ENCODE measurements at places on chromosomes 3 and 15.

GRCh38 chr3:56369914-56370313 is 98.4 kb downstream of the ERC2 start:
- DNase-seq = no peak

- DNase-seq = no peak
These were observed 106.3 kb upstream of the BOC start for GRCh38 chr3:113105093-113105449.

DNA sequence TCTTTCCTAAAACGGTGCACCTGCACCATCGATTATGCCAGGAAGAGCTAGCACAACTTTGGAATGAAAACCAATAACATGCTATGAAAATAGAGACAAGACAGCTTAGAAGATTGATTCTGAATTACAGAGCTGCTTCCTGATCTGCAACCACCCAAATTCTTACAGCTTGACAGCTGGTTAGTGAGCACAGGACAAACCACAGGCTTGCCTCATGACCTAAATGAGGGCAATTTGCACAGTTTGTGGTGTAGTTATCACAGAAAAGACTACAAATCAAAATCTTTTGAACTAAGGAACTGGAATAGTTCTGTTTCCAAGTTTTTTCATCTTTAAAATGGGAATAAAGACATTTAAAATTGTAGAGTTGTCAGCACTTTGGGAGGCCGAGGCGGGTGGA is 533.5 kb downstream of the NAALADL2 start:
- DNase-seq = no peak

DNA sequence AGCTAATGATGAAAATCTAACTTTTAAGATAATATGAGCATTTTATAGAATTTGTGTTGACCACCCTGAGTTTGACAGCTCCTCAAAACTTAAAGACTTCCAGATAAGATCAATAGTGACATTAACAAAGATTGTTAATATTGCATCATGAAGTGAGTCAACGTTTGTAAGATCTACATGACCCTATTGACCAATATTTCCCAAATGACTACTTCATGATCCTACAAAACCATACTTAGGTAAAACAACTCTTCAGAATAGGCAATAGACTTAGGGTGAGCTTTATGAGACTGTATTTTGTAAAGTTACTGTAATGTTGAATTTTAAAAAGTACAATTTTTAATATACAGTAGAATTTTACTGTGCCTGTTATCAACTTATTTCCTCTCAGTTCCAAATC is 422.7 kb upstream of the ALCAM start:
- no peak for DNase-seq

DNA sequence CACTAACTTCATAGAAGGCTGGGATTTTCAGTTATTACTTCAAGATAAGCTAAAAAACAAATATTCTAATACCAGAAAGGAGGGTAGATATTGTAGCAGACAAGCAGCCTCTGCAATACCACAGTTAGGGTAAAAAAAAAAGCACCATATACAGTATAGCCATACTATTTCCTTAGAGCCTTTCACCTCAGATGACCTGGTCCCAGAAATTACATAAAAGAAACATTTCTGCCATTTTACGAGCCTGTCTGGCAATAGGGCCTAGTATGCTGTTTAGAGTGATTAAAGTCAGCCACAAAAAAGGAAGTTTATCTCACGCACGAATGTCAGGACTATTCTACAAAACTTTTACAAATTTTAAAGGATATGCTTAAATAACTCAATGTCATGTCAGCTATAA is 1016.6 kb downstream of the PLOD2 start:
- DNase-seq = no peak

DNA sequence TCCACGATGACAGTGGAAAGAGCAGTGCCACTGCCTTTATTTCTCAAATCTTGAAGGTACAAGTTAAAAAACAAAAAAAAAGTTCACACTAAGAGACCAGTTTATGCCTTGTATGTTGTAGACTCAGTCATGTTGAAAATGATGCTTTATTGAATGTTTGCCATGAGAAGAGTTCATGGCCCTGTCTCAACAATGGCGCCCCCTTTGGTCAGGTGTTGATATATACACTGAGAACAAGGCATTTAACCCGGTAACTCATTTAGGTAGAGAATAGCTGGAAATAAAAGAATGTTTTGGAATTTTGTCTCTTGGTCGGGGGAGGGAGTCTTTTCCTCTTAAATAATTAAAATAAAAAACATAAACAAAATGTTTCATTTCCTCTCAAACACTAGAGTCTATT is 145.6 kb upstream of the SLC2A2 start:
- no peak for DNase-seq

DNA sequence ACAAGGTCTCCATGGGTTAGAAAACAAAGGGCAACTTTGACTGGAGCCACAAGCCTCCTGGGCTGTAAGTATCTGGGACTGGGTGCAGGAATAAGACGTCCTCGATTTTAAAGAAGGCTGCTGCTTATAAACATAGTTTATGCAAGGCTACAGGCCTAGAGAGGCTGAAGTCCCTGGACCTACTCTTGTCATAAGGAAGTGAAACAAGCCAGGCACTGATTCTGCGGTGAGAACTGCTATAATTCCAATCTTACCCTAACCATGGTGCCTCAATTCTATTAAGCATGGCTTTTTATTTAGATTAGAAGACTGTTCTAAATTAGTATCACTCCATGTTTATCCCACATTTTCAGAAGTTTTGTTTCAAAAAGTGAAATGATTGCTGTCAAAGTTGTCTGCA is 777.6 kb downstream of the PLOD2 start:
- no peak for DNase-seq

- no peak for DNase-seq
These were observed 611.0 kb downstream of the NSUN3 start for GRCh38 chr3:94673876-94674275.

DNA sequence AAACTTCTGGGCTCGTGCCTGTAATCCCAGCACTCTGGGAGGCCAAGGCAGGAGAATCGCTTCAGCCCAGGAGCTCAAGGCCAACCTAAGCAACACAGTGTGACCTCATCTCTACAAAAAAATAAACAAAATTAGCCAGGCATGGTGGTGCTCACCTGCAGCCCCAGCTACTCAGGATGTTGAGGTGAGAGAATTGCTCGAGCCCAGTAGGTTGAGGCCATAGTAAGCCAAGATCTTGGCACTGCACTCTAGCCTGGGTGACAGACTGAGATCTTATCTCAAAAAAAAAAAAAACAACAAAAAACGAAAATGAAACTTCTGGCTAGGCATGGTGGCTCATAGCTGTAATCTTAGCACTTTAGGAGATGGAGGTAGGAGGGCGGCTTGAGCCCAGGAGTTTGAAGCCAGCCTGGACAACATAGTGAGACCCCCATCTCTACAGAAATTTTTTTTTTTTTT is 53.7 kb downstream of the PIK3CB start:
- DNase-seq = no peak

- DNase-seq = no peak
These were observed 72.1 kb downstream of the EPHA3 start for GRCh38 chr3:89179355-89180001.

- DNase-seq = peak; percentile 16
These were observed 158.8 kb downstream of the POLR2M start for GRCh38 chr15:57865294-57865693.

GRCh38 chr3:177244606-177245005 is 47.3 kb upstream of the TBL1XR1 start:
- no peak for DNase-seq

GRCh38 chr3:97689111-97689510 is 75.4 kb upstream of the ARL6 start:
- no peak for DNase-seq

GRCh38 chr3:117399311-117400078 is 689.9 kb downstream of the TUSC7 start:
- DNase-seq = no peak

All from suppressor macrophage (primary cell).